ENCODE measurements at places on chromosomes 13 and 19. TPM values are rescaled to one million over a fixed set of nuclear protein-coding genes. Genes with fewer than 3 reads are reported as not detected.

Gene SLAIN1
- not detected for total RNA-seq

Gene TMEM190
- not detected for total RNA-seq

Gene ZNF329
- total RNA-seq = 6.9 TPM

Gene PRR12
- total RNA-seq = 4.0 TPM

Gene IL17D
- 0.35 TPM for total RNA-seq

Gene AZU1
- not detected for total RNA-seq

Gene ZNF561
- total RNA-seq = 12.2 TPM

Gene MISP
- total RNA-seq = 0.86 TPM

Gene ZNF441
- 2.3 TPM for total RNA-seq

Gene ZNF837
- total RNA-seq = 2.1 TPM

Gene ZNF493
- total RNA-seq = 0.58 TPM

Gene SMAD9
- 4.6 TPM for total RNA-seq

Gene CCDC122
- 4.9 TPM for total RNA-seq

Gene MAP2K2
- total RNA-seq = 214 TPM

Gene PODNL1
- 8.9 TPM for total RNA-seq

Gene PABPC3
- under 0.01 TPM for total RNA-seq

Gene CEACAM21
- total RNA-seq = not detected

Gene MEGF8
- 18.5 TPM for total RNA-seq

Gene PEX11G
- 3.9 TPM for total RNA-seq

Gene TINCR
- 0.18 TPM for total RNA-seq

Gene FBXO27
- total RNA-seq = 8.4 TPM
